ENCODE measurements at places on chromosomes 6 and 20.

DNA sequence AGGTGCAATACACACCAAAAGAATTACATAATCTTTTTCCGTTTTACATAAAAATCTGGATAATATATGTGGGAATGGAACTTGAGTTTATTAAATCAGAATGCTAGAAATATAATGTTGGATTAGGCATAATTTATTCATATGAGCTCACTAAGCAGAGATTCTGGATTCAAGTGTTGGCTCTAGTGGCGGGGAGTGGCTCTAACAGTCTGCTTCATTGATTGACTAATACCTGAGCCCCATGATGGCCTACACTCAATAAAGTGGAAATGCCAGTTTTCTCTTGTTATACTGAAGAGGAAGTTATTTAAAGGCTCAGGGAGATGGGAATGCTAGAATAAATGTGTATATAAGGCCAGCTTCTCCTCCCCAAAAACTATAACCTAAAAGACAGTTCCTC is 285.5 kb upstream of the MOCS1 start:
- DNase-seq = no peak

GRCh38 chr6:156776470-156776839 is 723 bp upstream of the ARID1B start:
- DNase-seq = peak; percentile 26

- peak; percentile 10 for DNase-seq
Measured at GRCh38 chr6:53159558-53159957, 10.9 kb upstream of the GCM1 start.

- DNase-seq = no peak
Measured at GRCh38 chr20:42179768-42180167, 561.6 kb upstream of the CHD6 start.

- DNase-seq = no peak
Measured at GRCh38 chr6:170221753-170222400, 69.0 kb downstream of the DLL1 start.

GRCh38 chr6:151241853-151242252 is 2.1 kb downstream of the AKAP12 start:
- no peak for DNase-seq

- no peak for DNase-seq
Measured at GRCh38 chr6:144179237-144179636, 28.9 kb downstream of the STX11 start.

GRCh38 chr20:40687384-40688128 is 1.5 kb downstream of the MAFB start:
- DNase-seq = peak; percentile 28

- no peak for DNase-seq
Measured at GRCh38 chr6:145080651-145081050, 654.7 kb downstream of the EPM2A start.

Data from HEK293T (cell line).